ENCODE measurements at places on chromosomes 3 and 15. TPM values are rescaled to one million over a fixed set of nuclear protein-coding genes. Genes with fewer than 3 reads are reported as not detected.

The LARP6 gene
- total RNA-seq = 7.3 TPM

The TLR9 gene
- total RNA-seq = not detected

The GANC gene
- 11.5 TPM for total RNA-seq

The CASR gene
- not detected for total RNA-seq

The NR2E3 gene
- 1.0 TPM for total RNA-seq

The HACD3 gene
- 41.2 TPM for total RNA-seq

The AMT gene
- total RNA-seq = 2.6 TPM

The STAB1 gene
- 67.3 TPM for total RNA-seq

The ISLR2 gene
- 2.1 TPM for total RNA-seq

The PLOD2 gene
- total RNA-seq = 22.4 TPM

The ATP8B4 gene
- total RNA-seq = 15.1 TPM

The PRR20G gene
- total RNA-seq = not detected

The UBA3 gene
- 48.5 TPM for total RNA-seq

The SAXO2 gene
- total RNA-seq = 0.52 TPM

The ZNF80 gene
- not detected for total RNA-seq

The ZBTB11 gene
- total RNA-seq = 16.2 TPM

The P3H2 gene
- total RNA-seq = 19.8 TPM

The CADPS gene
- 1.0 TPM for total RNA-seq

The SSUH2 gene
- 0.52 TPM for total RNA-seq

The GOLGA8R gene
- 3.1 TPM for total RNA-seq

The AADACL2 gene
- total RNA-seq = not detected

The LCMT2 gene
- 5.7 TPM for total RNA-seq

The DNAH12 gene
- total RNA-seq = 0.52 TPM

The GRK7 gene
- total RNA-seq = not detected

The NAALADL2 gene
- total RNA-seq = 17.7 TPM

The TMEM115 gene
- total RNA-seq = 24.5 TPM

The BFSP2 gene
- total RNA-seq = 2.1 TPM

Measured in skeletal muscle tissue (tissue), 5 donors.